Stimulated activated CD8-positive, alpha-beta memory T cell treated with anti-CD3 and anti-CD28 coated beads, Interleukin-4, amount 100 ng/mL, for 1 hour (primary cell): ENCODE measurements at places on chromosomes 16 and 17.

GRCh38 chr16:12422233-12422632 is 381.5 kb downstream of the CPPED1 start:
- no peak for DNase-seq

- no peak for DNase-seq
Observed at GRCh38 chr16:81798311-81799137, 19.4 kb downstream of the PLCG2 start.

DNA sequence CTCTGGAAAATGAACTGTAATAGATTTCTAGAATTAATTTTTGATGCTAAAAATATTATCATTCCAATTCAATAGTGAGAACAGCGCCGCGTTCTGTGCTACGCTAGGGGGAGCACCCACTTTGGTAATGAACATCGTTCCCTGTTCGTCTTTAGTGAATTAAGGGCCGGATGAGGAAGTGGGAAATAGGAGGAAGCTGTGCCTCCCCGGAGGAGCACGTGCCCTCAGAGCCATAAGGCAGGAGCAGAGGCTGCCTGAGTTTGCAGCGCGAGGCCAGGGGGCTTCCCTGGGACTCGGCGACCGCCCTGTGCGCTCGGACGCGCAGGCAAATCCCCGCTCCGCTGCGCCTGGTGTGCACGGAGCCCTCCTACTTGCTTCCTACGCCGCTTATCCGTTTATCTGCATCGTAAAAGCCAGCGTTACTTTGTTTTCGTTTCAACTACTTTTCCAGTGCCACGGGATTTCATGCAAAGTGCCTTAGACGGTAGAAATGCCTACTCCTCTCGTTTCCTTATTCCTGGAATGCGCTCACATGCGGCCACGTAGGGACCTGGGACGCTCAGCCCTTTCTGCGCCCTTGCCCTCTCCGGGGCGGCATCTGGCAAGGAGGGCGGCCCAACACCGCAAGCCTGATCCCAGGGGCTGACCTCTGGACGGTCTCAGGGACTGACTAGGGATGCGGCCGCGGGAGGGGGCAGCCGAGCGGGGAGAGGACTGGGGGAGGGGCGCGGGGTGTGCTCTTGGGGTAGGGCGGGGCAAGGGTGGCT is 76.4 kb downstream of the KCNJ12 start:
- no peak for DNase-seq

GRCh38 chr17:30173649-30174048 is 57.0 kb downstream of the NSRP1 start:
- no peak for DNase-seq

- peak; percentile 49 for DNase-seq
Observed at GRCh38 chr17:2796164-2797125, at the start of gene RAP1GAP2. Gene RAP1GAP2, plus strand, starts transcription at chr17:2796438. Its CDS starts 90 bp downstream, at chr17:2796528.

- no peak for DNase-seq
Observed at GRCh38 chr16:3179651-3180050, 8.4 kb upstream of the OR1F1 start.

GRCh38 chr17:77453613-77454241 is 313.0 kb downstream of the SEC14L1 start:
- DNase-seq, result no peak
